ENCODE measurements at places on chromosomes 13 and 19.

- DNase-seq, result no peak
Measured at GRCh38 chr13:48210178-48210577, 22.8 kb upstream of the ITM2B start.

GRCh38 chr13:42211704-42212464 lies 60.1 kb upstream of the AKAP11 start:
- no peak for DNase-seq

DNA sequence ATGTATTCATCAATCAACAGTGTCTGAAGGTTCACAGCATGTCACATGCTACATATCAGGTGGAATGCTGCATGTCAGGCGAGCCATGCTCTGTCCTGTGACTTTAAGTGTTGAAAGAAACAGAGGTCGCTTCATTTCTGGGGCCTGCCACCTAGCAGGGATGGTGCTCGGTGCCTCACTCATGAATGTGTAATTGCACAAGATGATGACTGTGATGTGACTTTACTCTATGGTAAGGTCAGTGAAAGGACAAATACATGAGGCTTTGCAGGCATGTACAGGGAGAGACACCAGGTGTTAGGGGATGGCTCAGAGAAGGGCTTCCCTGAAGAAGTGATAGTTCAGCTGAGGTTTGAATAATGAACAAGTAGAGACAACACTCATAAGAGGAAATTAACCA lies 66.7 kb downstream of the FRY start:
- DNase-seq, result no peak

DNA sequence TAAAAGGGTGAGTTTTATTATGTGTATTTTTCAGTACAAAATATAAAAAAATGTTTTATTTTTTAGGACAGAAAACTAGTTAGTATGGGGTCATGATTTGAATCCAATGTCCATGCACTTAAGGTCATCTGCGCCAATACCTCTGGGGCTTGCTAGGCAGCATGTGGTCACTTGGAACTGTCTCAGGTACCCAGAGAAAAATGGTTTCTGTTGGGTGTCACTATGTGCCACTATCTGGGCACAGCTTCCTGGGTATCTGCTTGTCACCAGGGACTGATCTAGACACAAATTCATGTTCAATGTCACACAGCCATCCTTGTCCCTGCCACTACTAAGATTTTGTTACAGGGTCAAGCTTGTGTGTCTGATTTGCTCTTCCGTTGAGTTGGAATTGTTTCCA lies 100.4 kb downstream of the RGCC start:
- DNase-seq, result no peak

GRCh38 chr13:21077076-21077787 lies 15.8 kb upstream of the LATS2 start:
- DNase-seq, result no peak
